BJ (cell line): ENCODE measurements at places on chromosomes 3 and 15. TPM values are rescaled to one million over a fixed set of nuclear protein-coding genes. Genes with fewer than 3 reads are reported as not detected.

DNA sequence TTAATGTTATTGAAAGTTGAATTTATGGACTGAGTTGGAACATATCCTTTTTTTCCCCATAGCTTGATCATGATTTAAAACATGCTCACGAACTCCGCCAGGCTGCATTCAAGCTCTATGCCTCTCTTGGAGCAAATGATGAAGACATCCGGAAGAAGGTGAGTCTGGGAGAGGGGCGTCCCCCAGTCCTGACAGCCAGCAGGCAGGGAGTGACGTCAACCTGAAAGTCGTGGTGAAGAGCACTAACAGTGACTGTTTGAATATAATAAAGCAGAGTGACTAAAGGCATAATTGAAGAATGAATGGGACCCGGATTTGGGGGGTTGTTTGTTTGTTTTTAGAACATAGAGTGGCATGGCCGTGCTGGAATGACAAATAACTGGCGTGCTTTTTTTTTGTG lies 57.9 kb downstream of the ARMC8 start:
- no peak for DNase-seq

- no peak for DNase-seq
These were observed 111.0 kb downstream of the TPRG1 start for GRCh38 chr3:189282741-189283140.

DNA sequence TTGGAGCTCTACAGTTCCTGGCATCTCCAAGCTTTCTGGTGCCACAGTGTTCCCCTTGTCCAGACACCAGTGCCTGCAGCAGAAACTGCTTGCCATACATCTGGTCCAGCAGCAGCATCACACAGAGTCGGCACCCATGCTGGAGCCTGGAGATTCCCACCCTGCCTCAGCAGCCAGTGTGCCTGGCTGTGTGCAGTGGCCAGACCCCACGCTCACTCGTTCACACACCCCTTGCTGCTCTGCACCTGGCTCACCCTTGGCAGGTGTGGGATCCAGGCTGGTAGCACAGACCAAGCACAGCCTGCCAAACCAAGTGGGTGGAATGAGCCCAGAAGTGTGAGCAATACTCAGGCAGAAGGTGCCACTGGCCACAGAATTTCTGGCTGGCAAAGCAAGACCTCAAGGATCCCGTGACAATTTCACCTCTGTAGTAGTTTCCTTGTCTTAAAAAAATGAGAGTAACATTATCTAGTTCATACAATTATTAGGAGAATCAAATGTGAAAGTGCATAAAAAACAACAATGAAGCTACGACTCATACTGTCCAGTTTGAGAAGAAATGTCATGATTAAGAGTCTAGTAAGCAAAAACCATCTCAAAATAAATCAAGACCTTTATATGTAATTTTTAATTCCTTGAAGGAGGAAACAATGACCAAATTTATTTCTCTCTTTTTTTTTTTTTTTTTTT lies 22.9 kb upstream of the ZBED2 start:
- DNase-seq, result no peak

- DNase-seq, result no peak
These were observed 620.8 kb downstream of the FGF12 start for GRCh38 chr3:192106543-192106942.

GRCh38 chr3:142029052-142029642 lies 120.2 kb downstream of the TFDP2 start:
- no peak for DNase-seq

GRCh38 chr15:80099241-80099640 lies 39.8 kb downstream of the ZFAND6 start:
- DNase-seq, result no peak

GRCh38 chr3:45417930-45418847 lies 29.8 kb downstream of the LARS2 start:
- no peak for DNase-seq

Gene MYZAP
- 0.11 and 0.45 TPM in 2 replicates for polyA plus RNA-seq

Gene TM6SF1
- polyA plus RNA-seq, result 3.2 and 3.8 TPM in 2 replicates

- DNase-seq, result no peak
These were observed 461.9 kb downstream of the FOXP1 start for GRCh38 chr3:71121429-71122167.

Gene ECE2
- not detected in 2 replicates for polyA plus RNA-seq

DNA sequence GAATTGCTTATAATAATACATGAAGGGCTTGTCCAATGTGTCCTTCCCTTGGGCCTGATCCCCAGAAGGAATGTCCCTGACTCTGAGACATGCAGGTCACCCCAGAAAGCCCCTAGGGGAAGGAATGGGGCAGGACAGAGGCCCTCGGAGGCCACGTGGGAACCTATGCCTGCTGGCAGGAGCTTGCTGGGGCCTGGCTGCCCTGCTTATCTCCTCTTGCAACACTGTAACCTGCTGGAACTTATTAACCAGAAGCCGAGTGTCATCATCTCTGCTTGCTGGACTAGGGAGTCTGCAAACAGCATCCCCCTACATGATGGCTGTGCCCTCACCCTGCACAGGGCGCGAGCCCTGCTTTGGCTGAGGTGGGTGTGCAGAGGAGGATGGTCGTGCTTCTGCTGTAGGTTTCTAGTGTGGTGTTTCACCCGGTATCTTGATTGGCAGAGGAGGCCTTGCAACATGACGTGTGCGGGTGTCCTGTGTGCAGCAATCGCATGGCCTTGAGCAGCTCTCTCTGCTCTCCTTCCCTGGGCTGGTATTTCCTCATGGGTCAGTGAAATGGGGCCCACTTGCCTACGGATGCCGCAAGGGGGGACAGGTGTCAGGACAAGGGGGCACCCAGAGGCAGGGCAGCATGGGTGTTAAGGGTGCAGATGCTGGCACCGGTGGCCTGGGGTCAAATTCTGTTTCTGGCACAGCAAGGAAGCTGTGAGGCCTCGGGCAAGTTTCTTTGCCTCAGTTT lies 5.0 kb downstream of the CHST13 start:
- no peak for DNase-seq

GRCh38 chr3:28777806-28778475 lies 429.3 kb upstream of the AZI2 start:
- DNase-seq, result no peak

- no peak for DNase-seq
These were observed 3.4 kb downstream of the PIGB start for GRCh38 chr15:55322467-55322866.

- DNase-seq, result no peak
These were observed 545.3 kb downstream of the GBE1 start for GRCh38 chr3:81216192-81216591.

- no peak for DNase-seq
These were observed 49.3 kb upstream of the IGF2BP2 start for GRCh38 chr3:185874119-185874518.

DNA sequence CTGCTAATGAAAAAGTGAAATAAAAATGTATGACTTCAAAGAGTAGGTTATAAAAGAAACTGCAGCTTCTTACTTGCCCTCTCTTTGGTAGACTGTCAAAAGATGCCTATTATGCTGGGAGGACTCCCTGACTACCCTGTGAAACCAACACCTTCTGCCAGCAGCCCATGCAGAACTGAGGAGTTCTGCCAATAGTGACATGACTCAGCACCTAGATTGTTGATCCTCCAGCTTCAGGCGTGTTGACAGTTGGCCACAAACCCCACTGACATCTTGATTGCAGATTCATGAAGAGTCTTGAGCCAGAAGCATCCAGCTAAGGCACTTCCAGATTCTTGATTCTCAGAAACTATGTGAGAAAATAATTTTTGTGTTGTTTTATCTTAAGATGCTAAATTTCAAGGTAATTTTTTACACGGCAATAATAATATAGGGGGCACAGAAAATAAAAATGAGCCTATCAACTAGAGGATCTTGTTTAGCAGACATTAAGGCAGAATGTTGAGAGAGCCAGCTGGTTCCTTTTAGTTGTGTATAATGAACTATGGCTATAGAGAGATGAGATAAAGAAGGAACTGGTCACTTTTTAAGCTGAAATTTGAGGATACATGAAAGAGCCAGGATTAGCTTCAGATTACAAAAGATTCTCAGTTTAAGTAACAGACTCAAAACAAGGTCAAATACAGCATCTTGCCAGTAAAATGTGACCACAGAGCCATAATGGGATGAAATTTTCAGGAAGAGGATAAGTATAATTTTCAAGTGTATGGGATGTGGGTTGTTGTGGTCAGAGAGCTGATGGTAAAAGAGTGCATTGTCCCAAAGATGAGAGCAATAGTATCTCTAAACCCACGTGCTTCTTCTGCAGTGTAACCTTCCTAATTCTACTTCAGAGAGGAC lies 588.7 kb upstream of the CBLB start:
- peak; percentile 59 for DNase-seq

DNA sequence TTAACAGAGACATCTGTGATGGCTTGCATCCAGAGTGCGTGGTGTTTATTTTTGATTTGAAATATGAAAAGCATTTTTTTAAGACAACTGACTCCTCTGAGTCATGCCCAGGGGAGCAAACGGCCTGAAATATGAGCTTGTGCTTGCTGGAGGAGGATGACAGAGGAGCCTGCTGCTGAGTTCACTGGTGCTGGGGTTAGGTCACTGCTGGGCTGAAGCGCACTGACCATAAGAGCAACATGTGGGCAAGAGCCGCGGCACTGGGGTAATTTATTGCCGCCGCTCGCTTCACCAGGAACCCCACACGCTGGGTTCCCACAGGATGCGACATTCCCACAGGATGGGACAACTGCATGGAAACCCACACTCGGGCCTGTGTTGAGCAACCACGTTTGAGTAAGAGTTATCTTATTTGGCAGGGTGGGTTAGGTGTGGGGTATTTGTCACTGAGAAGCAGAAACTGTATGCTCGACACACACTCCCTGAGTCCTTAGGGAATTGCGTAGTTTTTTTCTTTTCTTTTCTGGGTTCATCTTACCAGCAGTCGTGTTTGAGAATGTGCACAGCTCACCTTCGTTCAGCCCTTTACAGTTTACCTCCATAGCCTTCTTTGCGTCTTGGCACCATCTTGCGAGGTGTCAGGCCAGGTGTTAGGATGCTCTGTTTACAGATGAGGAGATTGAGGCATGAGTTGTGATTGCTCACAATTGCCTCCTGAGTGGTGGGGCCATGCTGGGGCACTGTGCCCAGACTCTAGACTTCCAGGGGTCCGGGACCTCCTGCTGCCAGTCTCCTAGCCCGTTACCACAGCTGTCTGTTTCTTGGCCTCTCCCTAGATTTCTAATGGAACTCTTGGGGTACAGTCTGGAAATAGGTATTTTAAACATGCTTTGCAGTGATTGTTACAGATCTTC lies 60.4 kb downstream of the SMAD3 start:
- peak; percentile 96 for DNase-seq

Gene SLC9C1
- polyA plus RNA-seq, result not detected in 2 replicates

DNA sequence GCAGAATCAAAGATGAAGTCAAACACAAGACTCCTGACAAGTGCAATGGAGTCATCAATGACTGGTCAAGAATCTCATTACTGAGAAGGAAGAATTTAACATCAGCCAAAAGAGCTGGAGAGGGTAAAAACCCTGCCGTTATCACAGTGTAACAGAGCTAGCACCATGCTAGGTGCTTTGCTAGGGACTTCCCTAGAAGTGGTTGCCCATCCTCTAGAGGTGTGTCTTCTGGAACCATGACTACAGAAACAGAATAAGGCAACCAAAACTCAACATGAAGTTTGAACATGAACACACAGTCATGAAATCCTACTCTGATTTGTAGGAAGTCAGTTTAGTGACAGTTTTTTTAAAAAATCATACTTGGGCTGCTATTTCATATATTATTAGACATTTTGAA lies 9.5 kb downstream of the ACAD11 start:
- DNase-seq, result no peak

GRCh38 chr15:87713475-87713879 lies 543.1 kb downstream of the NTRK3 start:
- no peak for DNase-seq

Gene GAP43
- 0.12 and 0.33 TPM in 2 replicates for polyA plus RNA-seq

GRCh38 chr15:25236861-25237155 lies 202.0 kb downstream of the UBE3A start:
- no peak for DNase-seq

Gene RAB27A
- polyA plus RNA-seq, result 12.1 and 17.8 TPM in 2 replicates

DNA sequence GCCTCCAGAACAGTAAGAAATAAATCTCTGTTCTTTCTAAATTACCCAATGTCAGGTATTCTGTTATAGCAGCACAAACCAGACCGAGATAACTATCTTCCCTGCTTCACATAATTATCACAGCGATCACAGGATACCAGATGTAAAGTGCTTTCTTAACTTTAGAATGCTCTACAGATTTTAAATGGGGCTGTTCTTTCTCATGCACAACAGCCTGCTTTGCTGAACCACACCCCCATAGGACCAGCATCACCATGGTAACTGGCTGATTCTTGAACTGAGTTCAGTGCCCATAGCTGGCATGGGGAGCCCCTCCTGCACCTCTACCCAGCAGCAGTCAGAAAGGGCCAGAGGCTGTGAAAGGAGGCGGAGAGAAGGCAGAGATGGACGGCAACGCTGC lies 7.8 kb downstream of the CD80 start:
- DNase-seq, result no peak

- DNase-seq, result no peak
These were observed 13.7 kb downstream of the TKT start for GRCh38 chr3:53242155-53242554.

DNA sequence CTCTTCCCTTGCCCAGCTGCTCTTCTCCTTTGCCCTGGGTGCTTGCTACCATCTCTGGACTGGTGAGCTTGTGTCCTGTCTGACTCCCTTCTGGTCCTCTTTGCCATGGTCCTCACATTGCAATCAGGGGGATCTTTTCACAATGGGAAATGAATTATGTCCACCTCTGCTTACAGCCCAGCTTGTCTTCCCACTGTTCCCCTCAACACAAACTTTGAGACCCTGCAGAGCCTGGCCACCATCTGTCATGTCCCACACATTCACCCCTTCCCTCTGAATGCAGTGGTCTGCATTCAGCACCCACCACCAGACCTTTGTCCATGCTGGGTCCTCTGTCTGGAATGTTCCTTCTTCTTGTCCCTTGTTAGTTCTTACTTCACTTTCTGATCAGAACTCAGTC lies 100.5 kb downstream of the ABHD5 start:
- no peak for DNase-seq

GRCh38 chr3:143531101-143531500 lies 317.2 kb downstream of the SLC9A9 start:
- no peak for DNase-seq

Gene SHC4
- polyA plus RNA-seq, result 0.74 and 0.86 TPM in 2 replicates

GRCh38 chr3:50123394-50124051 lies 31.6 kb upstream of the SEMA3F start:
- DNase-seq, result no peak

Gene SLC24A5
- polyA plus RNA-seq, result not detected in 2 replicates

DNA sequence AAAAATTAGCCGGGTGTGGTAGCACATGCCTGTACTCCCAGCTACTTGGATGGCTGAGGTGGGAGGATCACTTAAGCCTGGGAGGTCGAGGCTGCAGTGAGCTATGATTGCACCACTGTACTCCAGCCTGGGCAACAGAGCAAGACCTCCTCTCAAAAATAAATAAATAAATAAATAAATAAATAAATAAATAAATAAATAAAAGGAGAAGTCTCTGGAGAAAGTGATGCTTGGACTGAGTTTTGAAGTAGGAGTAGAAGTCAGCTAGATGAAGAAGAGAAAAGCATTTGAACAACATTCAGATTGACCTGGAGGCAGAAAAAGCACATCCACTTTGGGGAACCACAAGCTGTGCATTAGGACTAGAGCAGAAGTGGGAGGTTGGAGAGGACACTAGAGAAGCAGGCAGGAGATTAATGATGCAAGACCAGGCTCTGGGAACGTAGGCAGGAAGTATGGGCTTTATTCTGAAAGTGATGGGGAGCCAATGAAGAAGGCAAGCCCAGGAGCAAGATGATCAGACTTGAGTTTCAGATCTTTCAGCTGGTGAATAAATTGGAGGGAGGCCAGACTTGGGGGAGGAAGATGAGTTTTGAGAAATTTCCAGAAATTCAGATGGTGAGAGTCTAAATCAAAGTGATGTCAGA lies 48.7 kb downstream of the KLHL6 start:
- DNase-seq, result no peak
